ENCODE measurements at places on chromosomes 6 and 20. TPM values are rescaled to one million over a fixed set of nuclear protein-coding genes. Genes with fewer than 3 reads are reported as not detected.

PTCHD4 gene
- total RNA-seq, result 16.2 TPM

GRCh38 chr6:128024969-128025368 lies 124.1 kb upstream of the THEMIS start:
- no peak for DNase-seq

- DNase-seq, result no peak
Observed at GRCh38 chr6:123519189-123519505, 117.6 kb downstream of the TRDN start.

UFL1 gene
- 12.3 TPM for total RNA-seq

DNA sequence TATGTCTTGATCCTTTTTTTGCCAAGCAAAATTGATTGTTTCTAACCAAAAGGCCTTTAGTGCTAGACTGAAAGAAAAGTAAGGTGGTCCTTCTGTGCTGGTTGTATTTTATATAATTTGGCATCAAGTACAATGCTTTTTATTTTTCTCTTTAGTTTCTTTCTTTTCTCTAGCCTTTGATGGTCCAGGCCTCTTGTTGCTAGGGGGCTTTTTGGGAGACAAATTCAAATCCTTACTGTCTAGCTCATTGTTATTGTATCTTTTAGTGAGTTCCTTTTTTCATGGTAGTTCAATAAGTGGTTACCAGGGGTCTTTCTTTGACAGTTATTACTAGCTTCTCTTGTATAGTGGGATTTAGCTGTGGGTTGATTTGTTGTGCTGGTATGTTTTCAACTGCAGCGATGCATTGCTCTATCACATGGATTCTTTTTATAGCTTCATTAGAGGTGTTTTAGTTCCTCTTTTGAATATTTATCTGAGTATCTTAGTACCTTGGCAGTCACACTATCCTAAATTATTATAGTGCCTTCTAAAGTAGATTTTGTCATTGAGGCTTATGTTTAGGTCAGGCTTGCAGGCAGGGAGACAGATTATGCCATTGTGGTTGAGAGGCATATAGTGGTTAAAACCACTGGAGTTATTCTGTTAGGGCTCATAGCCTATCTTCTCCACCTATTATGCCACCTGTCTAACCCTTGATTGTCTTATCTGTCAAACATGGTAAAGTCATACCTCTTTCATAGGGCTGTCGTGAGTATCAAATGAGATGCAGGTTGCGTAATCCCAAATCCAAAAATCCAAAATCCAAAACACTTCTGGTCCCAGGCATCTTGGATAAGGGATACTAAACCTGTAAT lies 49.5 kb downstream of the KCNS1 start:
- DNase-seq, result no peak

VGLL2 gene
- not detected for total RNA-seq

SPATA25 gene
- total RNA-seq, result 0.43 TPM

All from Caki2 (cell line).